ENCODE measurements at places on chromosomes 7 and 10.

- DNase-seq: no peak
These were observed 14.2 kb downstream of the ATAD1 start for GRCh38 chr10:87803831-87804230.

DNA sequence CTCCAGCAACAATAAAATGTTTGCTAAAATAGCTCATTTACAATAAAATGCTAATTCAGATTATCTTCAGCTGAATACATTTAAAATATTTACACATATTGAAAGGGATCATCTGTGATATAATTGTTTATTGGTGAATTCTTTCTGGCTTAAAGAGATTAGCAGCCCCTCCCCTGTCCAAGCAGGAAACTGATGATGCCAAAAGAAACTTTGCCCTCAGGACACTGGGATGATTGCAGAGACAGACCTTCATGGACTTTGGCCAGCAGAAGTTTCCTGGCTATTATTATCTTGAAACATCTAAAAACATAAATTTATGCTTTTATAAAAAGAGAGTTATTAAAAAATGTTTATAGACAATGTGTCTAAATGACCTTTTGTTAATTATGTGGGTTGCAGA is 764.9 kb upstream of the MBL2 start:
- no peak for DNase-seq

GRCh38 chr10:14377591-14378175 is 47.0 kb upstream of the FRMD4A start:
- no peak for DNase-seq

GRCh38 chr10:128429835-128430513 is 303.8 kb upstream of the MKI67 start:
- DNase-seq: no peak
